Urinary bladder (tissue), 4 donors: ENCODE measurements at places on chromosomes 1 and 21.

DNA sequence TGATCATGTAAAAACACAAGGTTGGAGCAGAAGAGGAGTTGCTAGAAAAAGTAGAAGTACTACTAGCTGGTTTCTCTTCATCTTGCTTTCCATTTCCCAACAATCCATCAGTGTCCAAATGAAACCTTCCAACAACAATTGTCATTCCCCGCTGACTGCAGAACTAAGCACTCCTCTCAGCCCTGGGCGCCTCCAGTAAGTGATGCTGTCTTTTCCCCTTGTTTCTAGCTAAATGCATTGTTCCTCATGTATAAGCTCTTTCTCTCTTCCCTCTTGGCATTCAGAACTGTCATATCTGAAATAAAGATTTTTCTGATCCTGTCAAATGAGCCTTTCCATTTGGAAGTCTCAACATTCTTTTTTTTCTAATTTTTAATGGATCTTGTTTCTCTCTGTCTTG, 68.7 kb downstream of the FCRL5 start:
- DNase-seq = no peak

DNA sequence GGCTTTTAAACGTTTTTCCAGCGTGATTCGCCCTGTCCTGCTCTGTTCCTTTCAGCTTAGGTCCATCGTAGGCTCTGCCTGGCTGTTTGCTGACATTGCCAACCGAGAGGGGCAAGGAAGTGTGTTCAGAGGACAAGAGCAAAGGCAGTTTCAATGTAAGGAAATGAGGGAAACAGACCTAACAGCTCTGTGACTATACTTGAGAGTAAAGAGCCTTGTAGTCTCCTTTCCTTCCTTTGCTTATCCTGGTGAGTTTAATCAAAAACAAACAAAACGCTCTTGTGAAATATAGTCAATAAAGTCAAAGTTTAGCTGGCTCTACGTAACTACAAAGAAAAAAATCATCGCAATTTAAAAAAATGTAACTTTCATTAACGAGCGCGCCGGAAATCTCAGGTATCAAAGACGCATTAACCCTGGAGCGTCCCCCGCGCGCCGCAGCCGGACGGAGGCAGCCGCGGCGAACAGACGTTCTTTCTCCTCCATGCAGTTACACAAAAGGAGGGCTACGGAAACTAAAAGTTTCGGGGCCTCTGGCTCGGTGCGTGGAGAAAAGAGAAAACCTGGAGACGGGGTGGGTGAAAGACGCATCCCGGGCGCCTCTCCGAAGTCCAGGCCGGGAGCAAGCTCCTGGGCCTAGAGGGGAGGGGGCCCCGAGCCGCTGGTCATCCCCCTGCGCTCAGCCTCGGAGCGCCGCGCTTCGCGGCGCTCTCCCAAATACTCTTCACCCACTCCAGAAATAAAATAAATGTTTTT, 617 bp upstream of the ADGRL2 start:
- peak; percentile 70 for DNase-seq

DNA sequence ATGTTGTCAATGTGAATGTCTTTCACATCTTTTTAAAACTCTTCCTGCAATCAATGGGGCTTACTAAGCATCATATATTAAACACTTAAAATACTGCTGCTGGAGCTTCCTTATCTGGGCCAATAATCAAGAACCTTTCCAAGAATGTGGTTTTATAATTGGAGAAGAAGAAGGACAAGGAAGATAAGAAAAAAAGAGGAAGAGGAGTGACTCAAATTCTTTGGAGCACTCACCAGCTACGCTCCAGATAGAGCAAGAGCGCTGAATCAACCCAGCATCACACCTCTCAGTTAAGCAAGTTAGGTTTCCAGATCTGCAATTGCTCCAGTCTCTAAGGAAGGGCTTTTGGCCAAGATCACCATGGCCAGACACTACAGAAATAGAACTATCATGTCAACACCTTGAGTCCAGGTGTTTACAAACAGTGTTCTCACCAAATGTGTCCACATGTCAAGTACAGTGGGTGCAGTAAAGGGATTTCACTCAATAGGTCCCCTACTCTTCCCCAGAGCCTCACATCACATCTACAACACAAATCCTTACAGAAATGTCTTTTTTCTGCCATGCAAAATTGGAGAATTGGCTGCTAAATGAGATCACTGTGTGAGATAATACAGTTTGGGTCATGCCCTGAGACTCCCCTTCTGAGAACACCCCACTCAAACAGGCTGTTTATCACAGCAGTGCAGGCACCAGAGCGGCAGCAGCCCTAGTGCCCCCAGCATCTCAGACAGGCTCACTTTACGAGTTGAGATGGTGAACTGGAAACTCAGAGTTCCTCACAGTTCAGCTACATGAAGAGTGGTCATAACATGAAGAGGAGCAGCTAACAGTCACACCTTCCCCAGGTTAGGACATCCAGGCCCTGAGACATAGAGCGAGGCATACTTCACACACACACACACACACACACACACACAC, 1.7 kb upstream of the SPRR2B start:
- no peak for DNase-seq

GRCh38 chr21:20822666-20823065, 175.5 kb upstream of the NCAM2 start:
- no peak for DNase-seq

DNA sequence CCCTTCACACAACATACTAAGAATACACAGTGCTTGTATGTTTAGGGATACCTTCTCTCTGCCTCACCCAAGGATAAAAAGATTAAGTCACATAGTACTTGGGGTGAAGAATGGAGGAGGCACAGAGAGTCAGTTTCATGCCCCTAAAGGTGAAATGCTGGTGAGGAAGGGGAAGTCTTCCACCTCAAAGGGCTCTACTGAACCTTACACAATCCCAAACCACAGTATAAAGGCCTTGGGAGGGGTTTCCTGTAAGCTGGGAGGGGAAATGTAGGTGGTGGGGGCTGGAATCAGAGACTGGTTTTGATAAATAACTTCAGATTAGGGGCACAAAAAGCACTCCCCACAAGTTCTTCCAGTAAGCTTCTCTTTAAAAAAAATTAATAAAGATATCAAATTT, 3.5 kb downstream of the MINDY1 start:
- DNase-seq = no peak

GRCh38 chr1:116127123-116127847, 16.1 kb downstream of the MAB21L3 start:
- no peak for DNase-seq

DNA sequence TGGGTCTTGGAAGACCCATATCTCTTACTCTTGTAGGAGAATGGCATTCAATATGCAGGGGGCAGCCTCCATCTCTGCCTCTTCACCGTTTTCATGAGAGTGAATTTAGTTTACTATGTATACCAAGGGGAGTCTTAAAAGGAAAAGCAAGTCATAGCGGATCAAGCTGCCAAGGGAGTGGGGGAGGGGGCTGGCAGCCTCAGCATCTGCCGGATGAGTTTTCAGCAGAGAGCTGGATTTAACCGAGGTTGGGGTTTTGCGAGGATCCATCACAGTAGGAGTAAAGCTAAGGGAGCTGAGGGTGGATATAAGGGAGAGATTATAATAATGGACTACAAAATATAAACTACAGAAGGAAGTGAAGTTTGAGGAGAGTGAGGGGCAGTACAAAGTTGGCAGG, 9.9 kb downstream of the CD160 start:
- DNase-seq = no peak

GRCh38 chr1:209791920-209792319, 7.6 kb upstream of the C1orf74 start:
- DNase-seq = no peak

DNA sequence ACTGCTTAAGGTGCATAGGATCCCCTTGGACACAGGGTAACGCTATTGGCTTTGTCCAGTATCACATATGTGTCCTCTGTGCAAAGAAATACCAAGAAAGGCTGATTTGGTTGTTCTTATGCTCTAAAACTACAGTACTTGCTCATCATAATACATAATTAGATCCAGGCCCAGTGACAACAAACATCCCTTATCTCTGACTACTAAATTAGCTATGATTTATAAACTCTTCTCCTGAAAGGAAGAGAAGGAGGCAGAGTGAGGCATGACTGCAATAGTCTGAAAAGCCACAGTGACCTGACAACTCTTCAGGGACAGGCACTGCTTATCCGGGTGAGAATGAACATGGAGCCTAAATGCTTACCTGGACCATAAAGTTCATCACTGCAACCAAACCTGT, 30.7 kb downstream of the MGST3 start:
- no peak for DNase-seq

- DNase-seq = no peak
Measured at GRCh38 chr21:35198565-35198964, 149.5 kb upstream of the RUNX1 start.

- no peak for DNase-seq
Measured at GRCh38 chr1:79052829-79053449, 46.4 kb upstream of the ADGRL4 start.

DNA sequence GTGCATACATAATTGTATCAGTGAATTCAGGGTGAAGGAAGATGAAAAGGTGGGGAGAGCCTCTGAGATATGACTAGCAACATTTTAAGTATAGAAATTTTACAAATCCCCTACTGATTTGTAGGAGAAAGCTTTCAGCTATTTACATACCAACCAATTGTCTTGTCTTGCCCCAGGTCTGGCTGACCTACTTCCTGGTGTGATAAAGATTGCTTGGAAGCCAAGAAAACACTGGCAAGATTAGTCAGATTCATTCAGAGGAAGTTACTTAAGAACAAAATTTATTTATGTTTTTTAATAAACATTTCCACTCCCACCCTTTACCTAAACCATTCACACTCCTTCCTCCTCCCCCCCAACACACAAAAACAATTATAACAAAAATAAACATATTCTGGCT, 17.5 kb downstream of the PTGS2 start:
- no peak for DNase-seq

DNA sequence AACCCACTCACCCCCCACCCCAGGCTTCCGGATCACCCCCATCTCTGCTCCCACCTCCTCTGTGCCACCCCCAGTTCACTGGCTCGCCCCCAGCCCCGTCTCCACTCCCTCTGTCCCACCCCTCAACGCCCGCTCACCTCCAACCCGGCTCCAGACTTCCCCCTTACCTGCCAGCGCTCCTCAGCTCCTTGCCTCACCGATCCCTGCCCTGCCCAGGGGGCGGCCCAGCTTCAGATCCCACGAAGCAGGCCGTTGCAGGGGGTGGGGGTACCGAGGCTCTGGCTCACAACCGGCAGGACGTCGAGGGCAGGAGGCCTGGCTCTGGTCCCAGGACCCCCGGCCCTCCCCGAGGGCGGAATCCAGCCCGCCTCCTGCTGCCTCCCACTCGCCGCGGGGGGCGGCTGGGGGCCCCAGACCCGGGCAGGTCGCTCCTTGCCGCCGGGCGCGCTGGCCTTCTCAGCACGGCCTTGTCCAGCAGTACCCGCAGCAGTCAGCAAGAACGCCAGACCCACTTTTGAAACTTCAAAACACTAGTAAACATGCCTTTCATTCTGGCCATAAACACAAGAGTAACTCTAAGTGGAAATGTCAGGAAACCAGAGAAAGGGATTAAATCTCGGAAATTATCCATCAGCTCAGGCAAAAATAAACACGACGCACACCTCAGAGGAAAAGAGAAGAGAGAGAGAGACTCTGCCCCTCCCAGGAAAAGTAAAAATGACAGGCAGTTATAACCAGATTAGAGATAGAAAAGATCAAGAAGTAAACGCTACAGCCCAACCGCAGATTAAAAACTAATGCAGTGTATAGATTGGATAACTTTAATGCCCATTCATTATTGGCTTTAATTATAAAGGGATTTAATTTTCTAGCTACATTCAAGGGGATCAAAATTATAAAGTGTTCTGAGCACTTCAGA, 1.0 kb upstream of the FAM89A start:
- no peak for DNase-seq

GRCh38 chr1:41371630-41372599, 10.7 kb downstream of the FOXO6 start:
- DNase-seq = no peak

- DNase-seq = no peak
Measured at GRCh38 chr1:180627411-180627810, 4.4 kb upstream of the XPR1 start.

DNA sequence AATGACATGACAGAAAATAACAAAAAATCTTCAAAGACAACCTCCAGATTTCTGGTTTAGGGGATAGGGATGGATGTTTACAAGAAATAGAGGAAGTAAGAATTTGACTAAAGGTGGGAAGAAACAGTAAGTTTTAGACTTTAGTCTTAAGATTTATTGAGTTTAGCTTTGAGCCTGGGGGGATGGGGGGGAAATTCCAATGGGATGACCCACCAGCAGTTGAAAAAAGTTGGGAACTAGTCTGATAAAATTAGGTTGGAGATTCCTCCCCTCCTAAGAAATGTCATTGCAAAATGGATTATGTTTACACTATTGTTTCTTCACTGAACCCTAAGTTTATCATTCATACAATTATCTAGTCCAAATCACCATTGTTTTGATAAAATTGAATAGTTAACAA, 28.4 kb downstream of the WDR26 start:
- no peak for DNase-seq

DNA sequence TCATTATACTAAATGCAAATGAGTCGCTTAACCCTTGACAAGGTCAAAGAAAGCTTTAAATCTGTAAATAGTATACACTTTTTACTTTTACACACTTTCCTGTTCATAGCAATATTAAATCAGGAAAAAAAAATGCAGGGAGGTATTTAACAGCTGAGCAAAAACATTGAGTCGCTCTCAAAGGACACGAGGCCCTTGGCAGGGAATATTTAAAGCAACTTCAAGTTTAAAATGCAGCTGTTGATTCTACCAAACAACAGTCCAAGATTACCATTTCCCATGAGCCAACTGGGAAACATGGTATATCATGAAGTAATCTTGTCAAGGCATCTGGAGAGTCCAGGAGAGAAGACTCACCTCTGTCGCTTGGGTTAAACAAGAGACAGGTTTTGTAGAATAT, 62.7 kb downstream of the CAPN2 start:
- no peak for DNase-seq

DNA sequence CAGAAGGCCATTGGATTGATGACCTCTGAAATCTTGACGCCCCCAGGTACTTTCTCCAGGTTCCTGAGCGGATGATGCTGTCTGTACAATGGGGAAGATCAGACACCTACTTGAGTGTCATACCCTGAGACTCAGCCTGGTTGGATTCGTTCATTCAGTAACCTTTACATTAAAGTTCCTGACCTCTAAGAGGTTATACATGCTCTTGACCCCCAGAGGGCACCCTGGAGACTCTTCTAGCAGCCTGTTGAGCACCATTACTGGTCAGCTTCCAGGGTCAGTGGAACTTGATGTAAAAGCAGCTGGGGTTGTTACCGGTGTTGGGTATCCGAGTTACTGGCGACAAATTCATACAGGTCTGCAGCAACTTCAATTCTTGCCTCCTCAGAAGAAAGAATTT, 114.3 kb upstream of the ZNF678 start:
- no peak for DNase-seq

- DNase-seq = peak; percentile 49
Measured at GRCh38 chr1:206814716-206815341, 42.5 kb upstream of the IL10 start.
